ENCODE measurements at places on chromosomes 11 and 22.

GRCh38 chr11:73907191-73907590 lies 30.4 kb downstream of the PAAF1 start:
- DNase-seq = no peak

DNA sequence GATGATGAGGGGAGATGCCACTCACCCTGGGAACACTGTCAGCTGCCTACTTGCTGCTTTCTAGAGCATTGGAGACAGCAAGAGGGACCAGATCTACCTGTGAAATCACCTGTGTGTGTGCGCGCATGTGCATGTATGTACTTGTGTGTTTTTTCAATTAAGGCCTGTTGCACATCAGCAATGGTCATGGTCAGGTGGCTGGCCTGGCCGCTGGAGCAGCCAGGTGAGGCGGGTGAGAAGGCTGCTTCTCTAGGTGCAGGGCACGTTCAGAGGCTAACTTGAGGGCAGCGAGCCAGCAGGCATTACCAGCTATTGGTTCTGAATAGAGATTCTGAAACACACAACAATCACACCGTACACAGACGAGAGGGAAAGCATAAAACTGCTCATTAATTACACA lies 65.1 kb downstream of the PARVG start:
- DNase-seq = no peak

DNA sequence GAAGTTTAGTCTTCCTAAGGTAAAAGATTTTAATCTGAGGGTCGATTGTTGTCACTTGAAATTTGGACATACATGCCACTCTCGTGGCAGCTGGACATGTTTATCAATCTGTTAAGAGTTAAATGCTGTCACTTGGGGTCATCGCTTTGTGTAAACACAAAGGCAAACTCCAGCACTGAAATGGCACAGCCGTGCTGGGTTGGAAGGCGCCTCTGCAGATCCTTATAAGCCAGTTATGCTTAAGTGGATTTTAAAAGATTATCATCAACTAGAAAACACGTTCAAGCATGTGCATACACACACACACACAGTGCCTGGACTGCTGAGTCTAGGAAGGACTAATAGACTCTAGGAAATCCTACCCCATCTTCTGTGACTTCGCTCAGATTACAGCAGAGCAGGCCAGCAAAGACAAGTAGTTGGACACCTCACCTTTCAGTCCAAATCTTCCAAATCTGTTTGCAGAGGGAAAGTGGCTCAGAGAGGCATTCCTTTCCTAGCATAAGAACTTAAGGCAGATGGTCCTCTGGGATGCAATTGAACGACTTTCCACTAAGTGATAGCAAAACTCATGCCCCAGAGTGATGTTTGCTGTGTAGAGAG lies 83.7 kb downstream of the CACNG2 start:
- no peak for DNase-seq

DNA sequence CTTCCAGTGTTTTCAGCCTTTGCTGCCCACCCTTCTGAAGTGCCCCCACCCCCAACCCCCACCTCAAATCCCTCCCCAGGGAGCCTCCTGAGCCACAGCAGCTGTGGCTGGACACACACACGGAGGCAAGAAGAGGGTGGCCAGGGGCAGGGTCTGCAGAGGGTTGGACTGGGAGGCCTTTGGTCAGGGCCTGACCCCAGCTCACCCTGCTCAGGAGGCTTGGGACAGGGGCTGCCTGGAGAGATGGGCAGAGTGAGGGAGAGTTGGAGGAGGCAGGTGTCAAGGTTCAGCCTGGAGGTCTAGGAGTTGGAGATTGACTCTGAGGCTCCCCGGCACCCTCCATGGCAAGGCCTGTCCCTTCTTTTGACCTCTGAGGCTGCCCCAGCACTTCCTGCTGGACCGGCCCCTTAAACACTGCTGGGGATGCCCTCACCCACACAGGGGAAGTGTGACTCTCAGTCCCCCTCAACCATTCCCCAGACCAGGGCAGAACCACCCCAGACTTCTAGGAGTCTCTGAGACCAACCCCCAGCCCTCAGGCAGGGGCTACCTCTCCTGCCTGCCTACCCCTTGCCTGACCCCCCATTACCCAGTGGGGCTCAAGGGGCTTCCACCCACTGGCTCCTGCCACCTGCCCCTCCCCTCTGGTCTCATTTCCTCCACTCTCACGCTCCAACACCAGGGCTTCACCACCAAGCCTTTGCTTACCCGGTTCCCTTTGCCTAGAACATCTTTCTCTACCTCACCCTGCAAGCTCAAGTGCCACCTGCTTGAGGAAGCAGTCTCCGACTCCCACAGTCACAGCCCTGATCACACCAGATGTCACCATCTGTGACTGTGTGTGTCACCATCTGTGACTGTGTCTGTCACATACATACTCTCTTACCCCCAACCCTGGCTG lies 8.6 kb downstream of the ARAP1 start:
- DNase-seq = no peak

DNA sequence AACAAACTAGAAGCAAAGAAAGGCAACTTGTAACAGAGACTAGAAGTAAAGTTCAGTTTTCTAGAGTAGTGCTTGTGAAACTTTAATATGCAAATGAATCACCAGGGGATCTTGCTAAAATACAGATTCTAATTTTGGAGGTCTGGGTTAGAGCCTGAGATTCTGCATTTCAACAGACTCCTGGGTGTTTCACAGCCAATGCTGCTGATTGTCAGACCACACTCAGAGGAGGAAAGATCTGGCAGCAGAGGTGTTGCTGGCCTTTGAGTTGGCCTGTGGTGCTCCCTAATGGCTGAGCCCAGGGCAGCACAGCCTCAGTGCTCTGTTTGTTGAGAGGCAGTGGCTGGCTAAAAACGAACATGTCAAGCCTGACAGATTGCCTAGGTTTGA lies 5.4 kb downstream of the CRY2 start:
- no peak for DNase-seq

DNA sequence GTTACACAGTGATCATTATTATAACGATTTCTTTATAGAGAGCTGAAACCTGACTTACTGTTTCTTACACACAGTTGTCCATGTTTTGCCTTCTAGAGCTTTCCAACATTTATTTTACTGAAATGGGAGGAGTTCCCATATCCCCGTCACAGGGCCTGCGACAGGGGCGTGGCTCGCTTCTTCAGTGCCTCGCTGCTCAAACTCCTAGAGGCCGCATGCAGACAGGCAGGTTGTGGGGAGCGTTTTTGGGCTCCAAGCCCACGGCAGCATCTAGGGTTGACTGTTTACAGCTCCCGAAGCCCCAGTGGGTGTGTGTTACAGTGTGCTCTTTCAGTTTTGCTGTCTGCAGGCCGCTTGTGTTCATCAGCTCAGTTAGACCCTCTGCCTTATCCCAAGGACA lies 12.7 kb upstream of the AMOTL1 start:
- no peak for DNase-seq

GRCh38 chr11:127997594-127997993 lies 589.8 kb downstream of the ETS1 start:
- DNase-seq = peak; percentile 53

Measured in NCI-H187 (cell line).